ENCODE measurements at places on chromosomes 7 and 10.

DNA sequence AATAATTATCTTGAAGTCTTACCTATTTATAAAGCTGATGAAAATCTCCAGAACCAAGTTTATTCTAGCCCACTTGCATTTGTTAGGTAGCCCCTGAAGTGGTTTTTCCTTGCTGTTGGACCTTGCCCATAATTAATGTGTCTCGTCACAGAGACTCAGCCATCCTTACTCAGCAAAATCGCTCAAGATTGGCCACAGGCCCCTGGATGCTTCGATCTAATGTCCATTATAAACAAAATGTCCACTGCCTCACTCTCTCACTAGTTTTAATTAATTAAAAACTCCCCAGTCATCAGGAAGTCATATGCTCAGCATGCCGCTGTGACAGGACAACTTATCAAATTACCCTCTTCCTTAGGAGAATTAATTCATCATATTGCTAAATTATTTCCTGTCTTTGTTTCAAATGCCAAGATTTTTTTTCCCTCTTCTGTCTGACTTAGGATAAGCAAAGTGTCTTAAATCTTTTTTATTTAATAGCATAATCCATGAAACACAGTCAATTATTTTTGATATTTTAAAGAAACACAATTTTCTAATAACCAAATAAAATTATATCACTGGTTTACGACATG lies 126.8 kb upstream of the PCLO start:
- DNase-seq, result no peak

DNA sequence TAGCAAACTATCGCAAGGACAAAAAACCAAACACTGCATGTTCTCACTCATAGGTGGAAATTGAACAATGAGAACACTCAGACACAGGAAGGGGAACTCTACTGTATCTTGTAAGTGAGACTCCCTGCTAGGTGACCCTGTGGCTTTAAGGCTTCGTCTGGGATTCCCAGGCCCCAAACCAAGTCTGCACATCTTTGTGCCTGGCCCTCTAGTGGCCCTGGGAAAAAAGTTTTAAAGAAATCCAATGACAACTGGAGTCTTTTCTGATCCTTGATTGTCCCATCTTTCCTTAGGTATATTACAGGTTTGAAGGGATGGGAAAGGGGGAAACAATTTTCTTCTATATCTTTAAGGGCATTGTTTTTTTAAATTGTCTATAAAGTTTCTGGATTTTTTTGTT lies 10.6 kb upstream of the LIPM start:
- no peak for DNase-seq

DNA sequence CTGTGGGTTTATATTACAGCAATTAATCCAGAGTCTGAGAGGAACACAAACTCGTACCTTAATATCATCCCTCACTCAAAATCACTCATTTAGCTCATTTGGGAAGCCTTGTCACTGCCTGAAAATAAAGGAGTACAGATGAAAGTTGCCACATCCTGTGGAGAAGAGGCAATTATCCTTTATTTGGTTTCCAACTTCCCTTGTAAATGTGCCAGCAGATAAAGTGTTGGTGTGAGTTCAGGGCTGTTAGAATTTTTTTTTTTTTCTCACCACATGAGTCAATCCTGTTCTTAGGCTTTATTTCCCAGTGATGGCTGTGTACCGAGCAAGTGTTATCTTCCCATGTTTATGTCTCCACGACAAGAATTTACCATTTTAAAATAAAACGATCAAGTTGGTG lies 99.0 kb upstream of the SMIM30 start:
- no peak for DNase-seq

GRCh38 chr7:26060733-26061677 lies 91.0 kb upstream of the NFE2L3 start:
- no peak for DNase-seq

- DNase-seq, result no peak
Observed at GRCh38 chr10:12252882-12253546, 57.0 kb downstream of the CDC123 start.

- no peak for DNase-seq
Observed at GRCh38 chr10:31098046-31098445, 66.4 kb upstream of the ZNF438 start.
